ENCODE measurements at places on chromosomes 1 and 21.
A peak's percentile ranks its signal among the peaks of the same experiment; 100 is the strongest.

DNA sequence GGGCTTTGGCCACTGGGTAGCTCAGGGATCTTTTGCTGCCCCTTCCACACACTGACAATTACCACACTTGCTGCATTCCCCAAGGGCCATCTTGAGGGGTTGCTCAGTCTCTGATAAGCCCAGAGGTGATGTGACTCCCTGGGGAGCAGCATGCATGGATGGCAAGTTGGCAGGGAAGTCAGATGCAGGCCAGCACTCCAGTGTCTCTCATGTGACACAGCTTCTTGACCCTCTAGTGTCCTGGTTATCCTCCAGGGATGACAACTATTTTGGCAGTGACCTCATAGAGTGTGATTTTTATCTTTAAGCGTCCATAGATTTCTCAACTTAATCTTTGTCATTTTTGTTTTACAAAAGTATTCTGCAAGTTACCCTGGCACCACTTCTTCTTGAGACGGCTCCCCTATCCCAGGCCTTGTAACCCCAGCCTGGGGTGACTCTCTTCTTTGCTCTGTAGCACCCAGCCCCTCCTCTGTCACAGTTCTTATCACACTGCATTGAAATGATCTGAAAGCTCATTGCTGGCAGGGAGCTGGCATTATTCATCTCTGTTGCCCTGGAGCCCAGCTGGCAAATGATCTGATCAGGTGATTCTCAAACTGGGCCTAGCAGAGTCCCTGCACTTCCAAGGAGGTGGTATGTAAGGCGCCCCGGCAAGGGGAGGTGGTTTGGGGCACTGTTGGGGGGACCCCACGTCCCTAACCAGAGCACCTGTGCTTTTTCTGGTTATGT, 72.6 kb downstream of the TENT5C start:
- no peak for DNase-seq

DNA sequence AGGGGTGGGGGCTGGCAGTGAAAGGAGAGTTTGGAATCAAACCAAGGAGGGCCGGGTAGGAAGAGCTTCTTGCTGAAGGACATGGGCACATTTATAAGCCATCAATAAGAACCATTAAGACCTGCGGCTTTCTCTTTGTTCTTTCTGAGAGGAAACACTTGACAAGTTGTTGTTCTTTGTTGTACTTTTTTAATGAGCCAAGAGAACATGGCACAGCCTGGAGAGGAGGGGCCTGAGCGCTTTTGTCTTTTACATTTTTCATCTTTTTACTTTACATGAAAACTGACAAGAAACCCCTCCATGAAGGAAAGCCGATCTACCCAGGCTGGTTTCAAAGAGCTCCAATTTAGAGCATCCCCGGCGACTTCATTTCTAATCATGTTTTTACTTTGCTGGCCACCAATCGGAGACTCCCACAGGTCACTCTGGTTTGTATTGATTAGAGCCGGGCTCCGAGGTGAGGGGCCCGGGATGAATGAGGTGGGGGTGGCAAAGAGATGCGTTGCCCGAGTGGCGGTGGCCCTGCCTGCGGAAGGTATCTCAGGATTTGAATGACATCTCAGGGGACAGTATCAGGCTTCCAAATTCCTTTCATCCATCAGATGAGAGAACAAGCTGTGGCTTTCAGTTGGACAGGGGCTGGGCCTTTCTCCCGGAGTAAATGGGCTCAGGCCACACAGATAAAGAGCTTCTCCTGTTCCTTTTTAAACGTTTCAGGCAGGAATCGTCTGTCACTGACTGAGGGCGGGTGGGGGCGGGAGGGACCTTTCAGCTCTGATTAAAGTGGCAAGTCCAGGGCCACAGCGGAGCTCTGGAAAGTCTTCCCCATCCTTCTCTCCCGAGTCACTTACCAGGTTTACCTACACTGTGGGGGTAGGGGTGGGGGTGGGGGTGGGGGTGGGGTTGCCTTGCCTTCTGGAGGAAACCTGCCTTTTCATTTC, 138.8 kb upstream of the ARHGEF16 start:
- DNase-seq: no peak

- DNase-seq: no peak
Observed at GRCh38 chr1:87136607-87137341, 191.9 kb upstream of the LMO4 start.

DNA sequence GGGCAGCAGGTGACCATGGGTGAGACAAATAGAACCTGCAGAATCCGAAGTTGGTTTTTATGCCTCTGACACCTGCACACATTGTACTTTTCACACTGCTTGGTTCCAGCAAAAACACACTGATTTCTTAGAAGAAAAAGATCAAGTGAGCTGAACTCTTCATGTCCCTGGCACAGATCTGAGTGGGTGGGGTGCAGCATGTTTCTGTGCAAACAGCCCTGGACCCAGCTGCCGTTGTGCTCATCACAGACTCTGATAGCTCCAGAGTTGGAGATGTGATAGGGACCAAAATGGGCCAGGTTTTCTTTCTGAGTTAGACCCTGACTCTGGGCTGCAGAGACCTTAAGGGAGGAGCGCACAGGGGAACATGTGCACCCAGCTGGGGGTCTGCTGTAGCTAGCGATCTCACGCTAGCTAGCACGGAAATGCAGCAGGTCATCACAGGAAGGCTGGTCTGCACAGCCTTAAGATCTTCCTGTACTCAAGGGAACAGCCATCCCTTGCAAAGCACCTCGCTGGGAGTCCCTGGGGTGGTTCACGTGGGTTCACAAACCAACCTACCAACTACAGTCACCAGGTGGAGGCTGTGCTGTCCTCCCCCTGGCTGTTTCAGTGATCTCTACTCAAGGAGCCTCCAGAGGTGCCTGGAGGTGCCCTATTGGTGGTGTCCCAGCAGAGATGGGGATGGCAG, 291.1 kb downstream of the PTPRU start:
- DNase-seq: no peak

DNA sequence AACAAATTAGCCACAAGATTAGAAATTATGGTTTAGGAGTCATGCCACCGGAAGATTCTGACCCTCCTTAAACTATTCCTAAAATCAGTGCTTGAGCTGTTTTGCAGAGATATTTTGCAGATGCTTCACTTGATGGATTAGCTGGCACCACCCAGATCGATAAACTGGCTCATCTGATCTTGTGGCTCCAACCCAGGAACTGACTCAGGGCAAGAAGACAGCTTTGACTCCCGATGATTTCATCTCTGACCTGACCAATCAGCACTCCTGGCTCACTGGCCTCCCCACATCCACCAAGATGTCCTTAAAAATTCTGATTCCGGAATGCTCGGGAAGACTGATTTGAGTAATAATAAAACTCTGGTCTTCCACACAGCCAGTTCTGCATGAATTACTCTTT, 221.6 kb downstream of the RHOU start:
- no peak for DNase-seq

GRCh38 chr1:205528887-205529825, 24.7 kb downstream of the CDK18 start:
- DNase-seq: peak; percentile 60

GRCh38 chr1:155127105-155127966, at the start of gene EFNA1:
EFNA1 (plus strand) TSS chr1:155127876; CDS start chr1:155127978, 102 bp downstream.
- peak; percentile 87 for DNase-seq

DNA sequence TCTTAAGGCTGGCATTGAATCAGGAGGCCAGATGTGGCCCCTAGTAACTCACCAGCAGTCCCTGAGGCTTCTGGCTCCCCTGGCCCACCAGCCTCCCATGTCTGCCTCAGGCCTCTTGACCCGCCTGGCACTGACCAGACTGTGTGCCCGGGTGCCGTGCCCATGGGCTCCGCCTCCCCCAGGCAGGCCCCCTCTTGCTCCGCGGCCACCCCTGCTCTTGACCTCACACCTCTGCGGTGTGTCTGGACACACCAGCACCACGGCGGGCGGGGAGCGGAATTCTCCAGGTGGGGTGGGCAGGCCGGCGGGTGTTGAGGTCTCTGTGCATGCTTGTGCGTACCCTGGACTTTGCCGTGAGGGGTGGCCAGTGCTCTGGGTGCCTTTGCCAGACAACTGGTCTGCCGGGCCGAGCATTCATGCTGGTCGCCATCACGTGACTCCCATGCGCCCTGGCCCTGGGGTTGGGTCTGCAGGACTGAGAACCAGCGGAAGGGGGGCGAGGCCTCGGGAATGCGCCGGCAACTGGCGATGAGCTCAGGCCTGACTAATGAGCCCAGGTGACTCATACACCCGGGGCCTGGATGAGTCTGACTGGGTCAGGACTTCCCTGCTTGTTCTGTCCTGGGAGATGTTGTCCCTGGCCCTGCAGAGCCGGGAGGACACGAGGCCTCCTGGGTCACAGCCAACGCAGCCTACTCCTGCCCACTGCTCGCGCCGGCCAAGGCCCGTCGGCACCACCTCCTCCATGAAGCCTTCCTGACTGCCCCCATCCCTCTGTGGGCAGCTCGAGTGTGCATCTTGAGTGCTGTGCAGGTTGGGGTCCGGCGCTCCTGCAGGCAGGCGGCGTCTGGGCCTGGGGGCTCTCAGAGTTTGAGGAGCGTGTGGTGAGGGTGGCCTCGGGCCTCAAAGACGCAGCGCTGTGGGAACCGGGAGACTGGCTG, 22.6 kb downstream of the COL18A1 start:
- DNase-seq: peak; percentile 98

DNA sequence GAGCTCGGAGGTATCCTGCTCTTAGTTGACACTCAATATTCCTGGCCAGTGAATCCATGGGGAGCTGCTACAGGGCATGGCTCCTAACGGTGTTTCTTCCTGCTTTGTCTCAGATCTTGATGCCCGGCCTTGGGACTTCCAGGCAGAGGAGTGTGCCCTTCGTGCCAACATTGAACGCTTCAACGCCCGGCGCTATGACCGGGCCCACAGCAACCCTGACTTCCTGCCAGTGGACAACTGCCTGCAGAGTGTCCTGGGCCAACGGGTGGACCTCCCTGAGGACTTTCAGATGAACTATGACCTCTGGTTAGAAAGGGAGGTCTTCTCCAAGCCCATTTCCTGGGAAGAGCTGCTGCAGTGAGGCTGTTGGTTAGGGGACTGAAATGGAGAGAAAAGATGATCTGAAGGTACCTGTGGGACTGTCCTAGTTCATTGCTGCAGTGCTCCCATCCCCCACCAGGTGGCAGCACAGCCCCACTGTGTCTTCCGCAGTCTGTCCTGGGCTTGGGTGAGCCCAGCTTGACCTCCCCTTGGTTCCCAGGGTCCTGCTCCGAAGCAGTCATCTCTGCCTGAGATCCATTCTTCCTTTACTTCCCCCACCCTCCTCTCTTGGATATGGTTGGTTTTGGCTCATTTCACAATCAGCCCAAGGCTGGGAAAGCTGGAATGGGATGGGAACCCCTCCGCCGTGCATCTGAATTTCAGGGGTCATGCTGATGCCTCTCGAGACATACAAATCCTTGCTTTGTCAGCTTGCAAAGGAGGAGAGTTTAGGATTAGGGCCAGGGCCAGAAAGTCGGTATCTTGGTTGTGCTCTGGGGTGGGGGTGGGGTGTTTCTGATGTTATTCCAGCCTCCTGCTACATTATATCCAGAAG, 16.7 kb downstream of the ALX3 start:
- peak; percentile 62 for DNase-seq

GRCh38 chr1:178642282-178642681, 82.8 kb upstream of the RALGPS2 start:
- no peak for DNase-seq

DNA sequence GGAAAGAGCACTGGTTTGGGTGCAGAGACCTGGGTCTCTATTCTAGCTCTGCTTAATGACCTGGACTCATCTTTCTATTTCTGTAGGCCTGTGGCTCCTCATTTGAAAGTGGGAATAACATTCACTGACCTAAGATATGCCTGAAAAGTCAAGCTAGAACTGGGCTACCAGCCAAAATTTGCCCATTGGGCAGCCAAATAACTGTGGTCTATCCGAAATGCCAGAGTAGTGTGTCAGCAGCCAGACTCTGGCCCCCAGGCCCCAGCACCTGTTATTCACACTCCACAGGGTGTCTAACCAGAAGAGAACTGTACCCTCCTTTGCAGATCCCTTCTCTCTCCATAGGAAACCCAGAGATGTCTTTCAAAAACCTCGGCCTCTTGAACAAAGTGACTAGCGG, 12.6 kb downstream of the DAB1 start:
- DNase-seq: peak; percentile 95

DNA sequence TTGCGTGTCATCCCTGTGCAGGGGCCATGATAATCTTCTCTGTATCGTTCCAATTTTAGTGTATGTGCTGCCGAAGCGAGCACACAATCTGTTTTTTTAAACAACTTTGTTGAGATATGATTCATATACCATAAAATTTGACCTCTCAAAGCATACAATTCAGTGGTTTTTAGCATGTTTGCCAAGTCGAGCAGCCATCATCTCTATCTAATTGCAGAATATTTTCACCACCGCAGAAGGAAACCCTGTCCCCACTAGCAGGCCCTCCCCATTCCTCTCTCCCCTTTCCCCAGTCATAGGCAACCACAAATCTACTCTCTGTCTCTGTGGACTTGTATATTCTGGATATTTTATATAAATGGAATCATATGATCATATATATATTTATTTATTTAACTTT, 78.7 kb upstream of the TINAGL1 start:
- DNase-seq: no peak

- no peak for DNase-seq
Observed at GRCh38 chr1:199161766-199162303, 523.0 kb downstream of the PTPRC start.
